Activated T-cell treated with anti-CD3 and anti-CD28 coated beads, Interleukin-2, amount 50 U/mL, for 72 hours (primary cell): ENCODE measurements at places on chromosomes 7 and 10. TPM values are rescaled to one million over a fixed set of nuclear protein-coding genes. Genes with fewer than 3 reads are reported as not detected.
A peak's percentile ranks its signal among the peaks of the same experiment; 100 is the strongest.

Gene LIPN
- not detected for total RNA-seq

Gene ITIH5
- total RNA-seq = not detected

Gene PLCE1
- total RNA-seq = 0.05 TPM

Gene MBLAC1
- total RNA-seq = 3.2 TPM

Gene AKR1C1
- total RNA-seq = 0.60 TPM

Gene SSC4D
- total RNA-seq = 0.60 TPM

DNA sequence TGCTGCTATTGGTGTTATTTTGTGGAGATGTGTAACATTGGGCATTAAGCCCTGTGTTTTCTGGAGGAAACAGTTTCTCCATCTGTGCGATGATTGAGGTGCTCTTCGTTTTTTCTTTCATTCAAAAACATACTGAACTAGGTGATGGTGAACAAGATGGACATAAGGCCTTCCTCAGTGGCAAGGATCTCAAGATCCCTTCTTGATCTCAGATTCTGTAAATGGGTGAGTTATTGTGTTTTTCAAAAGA, 759 bp upstream of the ELAPOR2 start:
- H3K4me1 ChIP-seq = peaks cover 16% of the 10 kb centered on the region
- H3K27me3 ChIP-seq = peaks cover 9% of the 10 kb centered on the region
- no peak overlapping the region for H3K27ac ChIP-seq
- no peak for DNase-seq
- H3K4me3 ChIP-seq = peak overlapping the region; percentile 78
- H3K36me3 ChIP-seq = peaks cover 2% of the 10 kb centered on the region

GRCh38 chr7:113561446-113561845, 357.4 kb downstream of the PPP1R3A start:
- no peak for DNase-seq
- H3K4me1 ChIP-seq = no peaks in the 10 kb centered on the region
- no peak overlapping the region for H3K27ac ChIP-seq
- no peaks in the 10 kb centered on the region for H3K27me3 ChIP-seq

DNA sequence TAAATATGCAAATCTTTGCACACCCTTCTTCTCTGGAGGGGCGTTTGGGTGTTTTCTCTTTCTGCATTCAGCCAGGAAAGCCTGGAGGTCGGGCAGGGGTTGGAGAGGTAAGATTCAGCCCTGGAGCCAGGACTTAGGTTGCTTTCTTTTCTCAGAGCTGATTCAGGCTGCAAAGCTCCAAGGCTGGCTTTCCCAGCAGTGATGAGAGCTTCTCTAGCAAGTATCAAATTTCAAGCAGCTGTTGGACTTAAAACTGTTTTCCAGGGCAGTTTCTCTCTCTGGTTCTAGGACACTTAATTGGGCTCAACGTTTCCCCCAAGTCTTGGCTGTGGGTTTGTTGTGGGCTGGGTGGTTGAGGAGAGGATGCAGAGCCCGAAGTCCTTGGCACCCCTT, 608 bp downstream of the AKR1B10 start:
- no peaks in the 10 kb centered on the region for H3K4me1 ChIP-seq
- no peak for DNase-seq
- no peak overlapping the region for H3K4me3 ChIP-seq
- peaks cover 12% of the 10 kb centered on the region for H3K27me3 ChIP-seq
- H3K36me3 ChIP-seq = no peaks in the 10 kb centered on the region
- no peak overlapping the region for H3K27ac ChIP-seq

DNA sequence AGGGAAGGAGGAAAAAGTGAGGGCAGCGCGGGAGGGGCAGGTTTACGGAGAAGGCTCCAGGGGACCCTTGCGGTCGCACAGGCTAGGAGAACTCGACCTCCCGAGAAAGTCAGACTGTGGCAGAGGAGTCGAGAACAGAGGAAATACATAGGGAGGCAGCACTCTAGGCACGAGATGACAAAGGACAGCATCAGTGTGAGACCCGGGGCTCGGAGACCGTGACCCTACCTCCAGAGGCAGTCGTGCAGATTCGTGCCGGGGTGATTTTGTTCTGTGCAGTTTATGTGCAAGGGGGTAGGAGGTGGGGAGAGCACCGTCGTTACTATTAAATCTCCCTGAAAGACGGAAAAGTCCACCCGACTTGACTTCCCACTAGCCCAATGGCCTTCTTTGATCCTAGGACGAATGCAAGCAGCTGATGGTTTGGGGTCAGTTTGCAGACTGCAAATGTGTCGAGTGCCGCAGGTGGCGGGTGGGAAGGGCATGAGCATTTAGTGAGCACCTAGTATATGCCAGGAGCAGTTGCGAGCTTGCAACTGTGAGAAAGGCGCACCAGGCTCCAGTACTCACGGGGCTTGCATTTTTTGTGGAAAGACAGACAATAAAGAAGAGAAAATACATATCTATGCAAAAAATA, 674 bp upstream of the OSBPL3 start:
- peak; percentile 57 for DNase-seq
- peak overlapping the region; percentile 58 for H3K27ac ChIP-seq
- peak overlapping the region; percentile 96 for H3K4me3 ChIP-seq

- H3K4me1 ChIP-seq = no peaks in the 10 kb centered on the region
- no peaks in the 10 kb centered on the region for H3K27me3 ChIP-seq
- H3K36me3 ChIP-seq = no peaks in the 10 kb centered on the region
- H3K27ac ChIP-seq = no peak overlapping the region
- no peak for DNase-seq
Observed at GRCh38 chr7:112103246-112103645, 103.0 kb downstream of the DOCK4 start.

- H3K36me3 ChIP-seq = no peaks in the 10 kb centered on the region
- DNase-seq = no peak
- H3K27me3 ChIP-seq = peaks cover 70% of the 10 kb centered on the region
- peaks cover 14% of the 10 kb centered on the region for H3K4me1 ChIP-seq
Observed at GRCh38 chr10:71213761-71214440, 1.5 kb downstream of the UNC5B start.

DNA sequence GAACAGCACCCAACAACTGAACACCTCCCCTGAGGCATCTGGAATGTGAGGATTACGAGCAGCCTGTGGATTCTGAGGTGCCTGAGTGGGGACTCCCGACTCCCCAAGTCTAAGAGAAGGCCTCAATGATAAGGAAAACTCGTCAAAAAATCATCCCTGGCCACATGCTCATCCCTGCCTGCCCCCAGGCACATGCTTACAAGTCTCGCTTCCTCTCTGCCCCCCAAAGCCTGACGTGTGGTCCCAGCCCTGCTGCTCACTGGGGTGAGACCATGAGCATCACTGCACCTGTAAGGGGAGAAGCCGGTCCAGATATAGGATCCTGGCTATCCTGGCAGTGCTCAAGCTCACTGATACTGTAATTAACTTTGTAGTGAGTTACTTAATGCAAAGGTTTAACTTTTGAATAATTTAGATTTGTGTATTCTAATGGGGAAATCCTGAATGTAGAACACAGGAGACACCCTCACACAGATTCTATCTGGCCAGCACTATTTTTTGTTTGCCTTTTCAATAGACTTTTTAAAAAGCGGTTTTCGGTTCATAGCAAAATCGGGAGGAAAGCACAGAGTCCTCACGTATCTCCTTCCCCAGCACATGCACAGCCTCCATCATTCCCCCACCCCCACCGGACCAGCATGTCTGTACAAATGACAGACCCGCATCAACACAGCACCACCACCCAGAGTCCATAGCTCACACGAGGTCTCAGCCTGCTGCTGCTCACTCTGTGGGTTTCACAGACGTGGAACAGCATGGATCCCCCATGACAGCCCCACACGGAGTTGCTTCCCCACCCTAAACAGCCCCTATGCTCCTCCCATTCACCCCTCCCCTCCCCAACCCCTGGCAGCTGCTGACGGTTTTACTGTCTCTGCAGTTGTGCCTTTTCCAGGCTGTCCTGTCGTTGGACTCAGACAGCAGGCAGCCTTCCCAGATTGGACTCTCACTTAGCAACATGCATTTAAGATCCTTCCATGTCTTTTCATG, 167.9 kb downstream of the DIP2C start:
- no peaks in the 10 kb centered on the region for H3K4me1 ChIP-seq
- H3K4me3 ChIP-seq = no peak overlapping the region
- peaks cover 14% of the 10 kb centered on the region for H3K27me3 ChIP-seq
- H3K27ac ChIP-seq = no peak overlapping the region
- no peaks in the 10 kb centered on the region for H3K36me3 ChIP-seq
- DNase-seq = no peak

- H3K36me3 ChIP-seq = no peaks in the 10 kb centered on the region
- H3K4me3 ChIP-seq = no peak overlapping the region
- no peak overlapping the region for H3K27ac ChIP-seq
- H3K4me1 ChIP-seq = peaks cover 18% of the 10 kb centered on the region
Observed at GRCh38 chr10:68625316-68625921, 65.3 kb downstream of the TET1 start.

- H3K27ac ChIP-seq = no peak overlapping the region
- H3K36me3 ChIP-seq = no peaks in the 10 kb centered on the region
- no peak overlapping the region for H3K4me3 ChIP-seq
- H3K4me1 ChIP-seq = no peaks in the 10 kb centered on the region
- no peak for DNase-seq
- no peaks in the 10 kb centered on the region for H3K27me3 ChIP-seq
Observed at GRCh38 chr7:146773506-146773905, 656.9 kb downstream of the CNTNAP2 start.

DNA sequence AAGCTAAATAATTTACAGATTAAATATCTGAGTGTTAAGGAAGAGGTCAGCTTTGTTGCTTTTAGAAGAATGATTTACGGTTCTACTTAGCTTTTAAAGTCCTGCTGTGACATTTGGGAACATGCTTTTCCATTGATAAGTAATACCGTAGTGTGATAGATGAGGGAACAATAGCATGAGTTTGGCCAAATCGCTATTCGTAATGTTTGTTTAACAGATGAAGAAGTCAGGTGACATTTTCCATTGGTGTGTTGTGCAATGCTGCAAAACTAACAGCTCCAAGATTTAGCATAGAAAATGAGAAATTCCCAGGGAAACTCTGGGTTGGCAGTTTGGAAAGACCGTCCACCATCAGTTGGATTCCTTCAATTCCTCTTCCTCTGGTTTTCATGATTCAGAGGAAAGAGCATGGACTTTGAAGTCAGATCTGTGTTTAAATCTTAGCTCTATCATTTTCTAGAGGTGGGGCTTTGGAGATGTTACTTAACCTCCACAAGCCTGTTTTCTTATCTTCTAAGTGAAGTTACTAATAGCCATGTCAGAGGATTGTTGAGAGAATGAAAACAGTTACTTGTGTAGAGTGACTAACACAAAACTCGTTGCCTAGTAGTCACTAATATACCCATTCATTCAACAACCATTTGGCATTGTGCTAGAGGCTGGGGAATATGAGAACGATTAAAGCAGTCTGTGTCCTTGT, 140.4 kb upstream of the BMPER start:
- DNase-seq = no peak
- no peaks in the 10 kb centered on the region for H3K36me3 ChIP-seq
- H3K27me3 ChIP-seq = no peaks in the 10 kb centered on the region
- H3K4me3 ChIP-seq = no peak overlapping the region
- no peak overlapping the region for H3K27ac ChIP-seq

- DNase-seq = no peak
- no peaks in the 10 kb centered on the region for H3K4me1 ChIP-seq
- H3K4me3 ChIP-seq = no peak overlapping the region
- no peaks in the 10 kb centered on the region for H3K27me3 ChIP-seq
- no peaks in the 10 kb centered on the region for H3K36me3 ChIP-seq
Observed at GRCh38 chr7:52958621-52959140, 76.8 kb upstream of the POM121L12 start.

- H3K27me3 ChIP-seq = no peaks in the 10 kb centered on the region
- no peak for DNase-seq
- H3K4me1 ChIP-seq = no peaks in the 10 kb centered on the region
- no peak overlapping the region for H3K27ac ChIP-seq
- H3K4me3 ChIP-seq = no peak overlapping the region
Observed at GRCh38 chr7:159084069-159084801, 60.4 kb downstream of the VIPR2 start.

DNA sequence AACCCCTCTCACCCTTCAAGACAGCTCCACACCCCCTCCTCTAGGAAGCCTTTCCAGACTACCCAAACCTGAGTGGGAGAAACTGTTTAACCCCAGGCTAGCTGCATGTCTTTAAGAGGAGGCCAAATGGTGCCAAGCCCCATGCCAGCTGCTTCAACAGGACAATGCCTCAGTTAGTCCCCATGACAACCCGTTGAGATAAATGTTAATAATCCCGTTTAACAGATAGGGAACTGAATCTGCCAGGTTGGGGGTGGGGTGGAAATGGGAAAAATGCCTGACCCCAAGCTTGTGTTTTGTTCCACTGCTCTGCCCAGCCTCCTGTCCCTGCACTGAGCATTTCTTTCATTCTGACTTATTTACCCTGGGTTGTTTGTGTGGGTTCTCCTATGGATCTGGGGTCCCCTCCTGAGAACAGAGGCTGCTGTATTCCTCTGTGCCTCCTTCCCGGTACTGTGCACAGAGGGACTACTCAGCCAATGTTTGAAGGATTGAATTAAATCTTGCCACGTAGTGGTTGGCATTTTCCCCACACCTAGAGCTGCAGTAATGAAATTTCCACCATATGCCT, 452.6 kb upstream of the ZMIZ1 start:
- H3K4me3 ChIP-seq = no peak overlapping the region
- H3K27ac ChIP-seq = no peak overlapping the region
- DNase-seq = no peak
- H3K4me1 ChIP-seq = no peaks in the 10 kb centered on the region

DNA sequence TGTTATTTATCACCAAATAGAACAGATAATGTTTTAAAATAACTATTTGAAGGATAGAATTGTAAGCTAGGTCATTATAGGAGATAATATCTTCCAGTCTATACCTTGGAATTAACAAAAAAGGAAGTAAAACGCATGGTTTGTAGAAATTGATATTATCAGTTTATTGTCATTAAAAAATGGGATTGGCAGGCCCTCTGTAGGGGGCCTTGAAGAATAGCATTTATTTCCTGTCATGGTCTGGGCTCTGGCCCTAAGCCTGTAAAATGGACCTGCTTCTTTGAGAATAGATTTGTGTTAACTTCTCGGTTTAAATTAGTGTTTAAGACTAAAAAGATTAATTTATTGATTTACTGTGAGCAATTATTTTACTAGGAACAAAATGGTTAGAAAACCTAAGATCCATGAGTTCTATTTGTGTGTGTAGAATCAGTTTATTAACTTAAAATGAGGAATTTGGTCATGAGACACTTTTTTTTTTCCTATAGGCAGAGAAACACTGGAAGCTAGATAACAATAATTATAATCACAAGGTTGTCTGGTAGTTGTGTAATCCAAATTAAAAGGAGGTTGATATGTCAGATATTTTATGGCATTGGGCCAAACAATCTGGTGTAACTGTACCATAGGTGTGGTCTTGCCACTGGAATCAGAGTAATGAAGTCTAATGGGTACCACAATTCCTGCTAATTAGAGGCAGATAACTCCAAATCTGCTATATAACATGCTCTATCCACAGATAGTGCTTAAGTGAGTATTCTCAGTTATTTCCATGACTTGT, 197.4 kb upstream of the FOXP2 start:
- H3K27ac ChIP-seq = no peak overlapping the region
- no peaks in the 10 kb centered on the region for H3K36me3 ChIP-seq
- DNase-seq = no peak
- no peaks in the 10 kb centered on the region for H3K4me1 ChIP-seq

- peak overlapping the region; percentile 51 for H3K4me3 ChIP-seq
- DNase-seq = no peak
- peaks cover 36% of the 10 kb centered on the region for H3K4me1 ChIP-seq
Observed at GRCh38 chr10:13340068-13340467, 8.0 kb downstream of the SEPHS1 start.

- no peaks in the 10 kb centered on the region for H3K36me3 ChIP-seq
- H3K27ac ChIP-seq = peak overlapping the region; percentile 77
- H3K4me1 ChIP-seq = peaks cover 26% of the 10 kb centered on the region
- DNase-seq = no peak
- no peaks in the 10 kb centered on the region for H3K27me3 ChIP-seq
- H3K4me3 ChIP-seq = peak overlapping the region; percentile 64
Observed at GRCh38 chr10:7471720-7472367, 61.0 kb upstream of the SFMBT2 start.

GRCh38 chr7:49488573-49488972, 284.9 kb upstream of the VWC2 start:
- no peaks in the 10 kb centered on the region for H3K4me1 ChIP-seq
- H3K36me3 ChIP-seq = no peaks in the 10 kb centered on the region
- no peaks in the 10 kb centered on the region for H3K27me3 ChIP-seq
- no peak overlapping the region for H3K27ac ChIP-seq
